ENCODE measurements at places on chromosomes 11 and 22.

DNA sequence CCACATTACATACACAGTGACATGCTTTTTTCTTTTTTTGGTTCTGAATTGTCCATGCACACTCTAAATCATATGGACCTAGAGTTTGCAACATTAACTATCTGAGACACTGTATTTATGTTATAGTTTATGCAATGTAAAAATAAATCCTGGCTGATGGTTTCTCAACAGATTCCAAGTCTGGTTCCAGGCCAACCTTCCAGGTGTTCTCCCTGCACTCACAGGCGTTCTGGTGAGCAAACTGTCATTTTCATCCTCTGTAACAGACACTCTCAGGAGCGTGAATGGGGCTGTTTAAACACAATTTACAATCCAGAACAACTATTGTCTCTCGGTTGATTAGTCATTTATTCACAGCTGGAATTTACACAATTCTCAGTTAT lies 36.5 kb upstream of the ANKK1 start:
- no peak for DNase-seq

- DNase-seq = peak; percentile 97
These were observed at the start of gene YIF1A for GRCh38 chr11:66288671-66289547. Gene YIF1A, minus strand, starts transcription at chr11:66289143. Its CDS starts 158 bp downstream, at chr11:66288985.

- no peak for DNase-seq
These were observed 346.8 kb upstream of the NARS2 start for GRCh38 chr11:78921509-78921908.

GRCh38 chr11:123775289-123775688 lies 21.0 kb upstream of the OR6X1 start:
- DNase-seq = no peak

GRCh38 chr11:69680688-69681087 lies 5.5 kb upstream of the LTO1 start:
- DNase-seq = no peak

DNA sequence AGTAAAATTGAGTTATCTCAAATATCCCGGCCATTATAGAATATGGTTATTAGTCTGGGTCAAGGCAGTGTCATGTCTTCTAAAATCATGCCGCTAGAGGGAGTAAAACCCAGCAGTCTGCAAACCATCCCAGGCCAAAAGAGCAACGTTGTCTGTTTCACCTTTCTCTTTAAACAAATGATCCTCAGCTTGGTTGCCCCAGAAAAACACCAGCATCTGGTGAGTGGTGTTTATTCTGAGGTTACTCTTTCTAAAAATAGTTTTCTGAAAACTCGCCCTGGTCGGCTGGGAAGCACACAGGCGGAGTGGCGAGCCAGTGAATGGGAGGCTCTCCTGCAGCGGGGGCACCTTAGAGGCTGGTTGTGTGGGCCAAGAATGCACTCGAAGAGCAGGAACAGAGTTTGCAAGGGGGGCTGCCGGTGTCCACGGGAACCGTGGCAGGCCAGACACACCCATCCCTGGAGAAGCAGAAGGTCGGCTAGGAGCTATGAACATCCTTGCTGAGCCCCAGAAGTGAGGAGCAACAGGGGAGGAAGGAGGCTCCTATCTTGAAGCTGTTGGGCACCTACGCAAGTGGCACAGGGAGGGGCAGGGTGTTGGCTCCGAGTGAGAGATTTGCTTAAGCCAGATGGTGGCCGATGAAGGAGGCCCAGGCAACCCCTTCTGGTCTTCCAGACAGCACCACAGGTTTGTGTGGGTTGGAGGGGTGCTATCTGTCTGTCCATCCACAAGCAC lies 297.1 kb downstream of the ETS1 start:
- DNase-seq = peak; percentile 13

DNA sequence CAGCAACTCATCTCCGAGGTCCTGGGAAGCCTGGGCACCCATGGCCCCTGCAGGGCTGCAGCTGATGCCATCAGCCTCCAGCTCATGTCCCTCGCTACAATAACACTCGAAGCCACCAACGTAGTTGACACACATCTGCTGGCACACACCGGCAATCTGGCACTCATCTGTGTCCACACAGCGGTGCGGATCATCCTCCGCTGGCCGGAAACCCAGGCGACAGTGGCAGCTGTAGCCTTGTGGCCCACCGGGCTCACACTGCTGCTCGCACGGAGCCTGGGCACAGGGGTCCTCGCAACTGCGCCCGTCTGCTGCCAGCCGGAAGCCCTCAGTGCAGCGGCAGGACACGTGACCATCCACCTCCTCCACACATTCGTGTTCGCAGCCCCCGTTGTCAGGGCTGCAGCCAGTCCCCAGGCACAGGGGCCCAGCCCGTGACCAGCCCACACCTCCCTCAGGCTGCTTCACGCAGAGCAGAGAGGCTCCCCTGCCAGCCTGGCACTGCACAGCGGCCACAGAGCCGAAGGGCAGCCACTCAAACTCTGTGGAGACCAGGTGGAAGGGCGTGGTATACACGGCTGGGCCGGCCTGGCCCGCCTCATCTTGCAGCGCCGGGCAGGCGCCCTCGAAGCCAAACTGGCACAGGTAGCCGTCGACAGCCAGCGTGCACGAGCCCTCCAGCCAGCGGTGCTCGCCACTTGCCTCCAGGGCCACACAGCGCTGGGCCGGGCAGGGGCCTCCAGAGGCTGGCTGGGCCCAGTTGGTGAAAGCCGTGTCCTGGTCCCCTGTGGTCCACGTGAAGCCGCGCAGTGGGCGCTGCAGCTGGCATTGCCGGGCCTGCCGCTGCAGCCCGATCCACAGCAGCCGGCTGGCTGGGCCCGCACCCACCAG lies 678 bp downstream of the CD248 start:
- DNase-seq = no peak

- DNase-seq = no peak
These were observed 34.0 kb downstream of the IFT27 start for GRCh38 chr22:36741968-36742367.
